NCI-H460 (cell line): ENCODE measurements at places on chromosomes 4 and X. TPM values are rescaled to one million over a fixed set of nuclear protein-coding genes. Genes with fewer than 3 reads are reported as not detected.
A peak's percentile ranks its signal among the peaks of the same experiment; 100 is the strongest.

Gene GLUD2
- 0.26 and 0.35 TPM in 2 replicates for total RNA-seq

Gene MAGEA4
- not detected in 2 replicates for total RNA-seq

Gene MSANTD1
- 0.20 and 0.32 TPM in 2 replicates for total RNA-seq

Gene ENPP6
- total RNA-seq, result not detected in 2 replicates

Gene USP26
- not detected in 2 replicates for total RNA-seq

Gene SLC9B1
- 0.12 and 0.26 TPM in 2 replicates for total RNA-seq

Gene CXCL5
- total RNA-seq, result 155 and 183 TPM in 2 replicates

Gene HPSE
- total RNA-seq, result 4.4 and 4.8 TPM in 2 replicates

Gene EPHA5
- 21.5 and 21.7 TPM in 2 replicates for total RNA-seq

DNA sequence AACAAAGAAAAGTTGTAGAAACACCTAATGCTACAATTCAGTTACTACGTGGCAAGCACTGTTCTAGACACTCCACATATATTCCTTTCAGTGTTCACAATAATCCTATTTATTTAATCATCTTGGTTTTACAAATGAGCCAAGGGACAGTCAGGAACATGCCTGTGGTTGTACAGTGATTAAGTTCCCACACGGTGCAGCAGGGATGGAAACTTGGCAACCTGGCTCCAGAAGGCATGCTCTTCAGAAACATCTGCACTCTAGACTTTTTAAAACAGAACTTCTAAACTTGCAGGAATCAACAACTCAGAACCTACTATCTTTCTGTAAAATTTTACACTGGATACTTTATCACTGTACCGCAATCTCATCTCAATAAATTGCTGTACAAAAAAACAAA lies 32.1 kb downstream of the TAPT1 start:
- DNase-seq, result no peak

GRCh38 chrX:56618323-56618722 lies 54.9 kb downstream of the UBQLN2 start:
- no peak for DNase-seq

DNA sequence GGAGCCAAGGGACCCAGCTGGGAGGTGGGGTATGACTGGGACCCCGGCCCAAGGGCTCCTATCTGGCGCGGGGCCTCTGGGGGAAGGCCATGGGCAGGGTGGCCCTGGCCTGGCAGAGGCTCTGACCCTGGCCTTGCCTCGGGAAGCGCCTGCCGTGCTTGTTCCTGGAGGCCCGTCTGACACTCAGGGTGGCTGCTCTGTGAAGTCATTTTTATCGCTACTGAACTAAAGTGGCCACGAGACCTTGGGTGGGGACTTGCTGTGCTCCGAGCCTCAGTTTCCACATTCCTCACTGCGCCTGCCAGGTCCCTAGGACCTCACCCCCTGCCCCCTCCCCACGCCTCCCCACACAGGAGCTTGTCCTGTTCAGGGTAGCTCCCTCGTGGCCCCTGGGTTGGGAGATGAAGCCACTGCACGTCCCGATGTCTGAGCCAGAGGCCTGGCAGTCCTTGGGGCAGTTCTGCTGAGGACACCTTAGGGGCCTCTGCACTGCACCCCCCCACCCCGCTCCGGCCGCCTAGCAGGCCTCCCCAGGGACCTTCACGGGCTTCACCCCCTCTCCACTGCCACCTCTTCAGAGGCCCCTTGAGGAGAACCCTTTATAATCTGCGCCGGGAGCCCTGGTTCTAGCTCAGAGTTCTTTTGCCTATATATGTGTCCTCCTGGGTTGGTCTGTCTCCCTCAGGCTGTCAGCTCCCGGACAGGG lies 639 bp upstream of the SORCS2 start:
- no peak for DNase-seq

- no peak for DNase-seq
Observed at GRCh38 chr4:183609151-183609550, 49.8 kb downstream of the RWDD4 start.

GRCh38 chr4:90990284-90990683 lies 863.1 kb downstream of the CCSER1 start:
- DNase-seq, result no peak

DNA sequence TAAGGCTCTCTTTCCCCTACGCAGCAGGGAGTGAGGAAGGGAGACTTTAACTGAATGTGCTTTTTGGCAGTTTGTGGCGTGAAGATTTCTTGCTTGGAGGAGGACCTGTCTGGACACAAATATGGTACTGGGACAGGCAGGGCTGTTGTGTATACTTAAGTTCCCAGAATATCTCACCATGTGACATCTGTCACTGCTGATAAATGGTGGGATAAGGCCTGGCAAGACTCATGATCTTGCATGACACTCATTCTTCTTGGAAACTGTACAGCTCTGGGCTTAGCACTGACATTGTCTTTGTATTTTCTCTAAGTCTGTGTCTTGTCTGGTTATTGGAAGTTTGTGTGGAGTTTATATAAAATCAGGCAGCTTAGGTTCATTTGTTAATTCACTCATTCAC lies 93.1 kb downstream of the STK32B start:
- DNase-seq, result no peak

- peak; percentile 48 for DNase-seq
Observed at GRCh38 chr4:83282049-83282535, 2.5 kb downstream of the COQ2 start.

- DNase-seq, result no peak
Observed at GRCh38 chrX:48824066-48824465, 2.2 kb upstream of the ERAS start.

GRCh38 chrX:131746491-131746968 lies 202.7 kb downstream of the OR13H1 start:
- peak; percentile 27 for DNase-seq

DNA sequence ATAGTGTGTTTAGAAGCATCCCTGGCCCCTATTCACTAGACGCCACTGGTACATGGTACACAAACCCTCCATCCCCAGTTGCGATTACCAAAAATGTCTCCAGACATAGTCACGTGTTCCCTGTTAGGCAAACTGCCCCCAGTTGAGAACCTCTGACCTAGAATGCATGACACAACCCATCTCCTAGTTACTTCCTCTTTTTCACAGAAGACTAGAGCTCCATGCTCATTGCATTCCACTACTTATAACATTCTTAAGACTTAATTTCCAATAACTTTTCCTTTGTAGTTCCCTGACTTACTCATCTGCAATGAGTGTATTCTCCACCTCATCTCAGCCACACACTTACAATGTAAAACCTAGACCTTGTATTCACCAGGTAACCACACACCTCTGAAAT lies 68.6 kb downstream of the PRSS12 start:
- no peak for DNase-seq

- no peak for DNase-seq
Observed at GRCh38 chrX:13940671-13941070, 89.0 kb downstream of the GEMIN8 start.

GRCh38 chr4:81605271-81605670 lies 133.6 kb upstream of the RASGEF1B start:
- DNase-seq, result no peak

DNA sequence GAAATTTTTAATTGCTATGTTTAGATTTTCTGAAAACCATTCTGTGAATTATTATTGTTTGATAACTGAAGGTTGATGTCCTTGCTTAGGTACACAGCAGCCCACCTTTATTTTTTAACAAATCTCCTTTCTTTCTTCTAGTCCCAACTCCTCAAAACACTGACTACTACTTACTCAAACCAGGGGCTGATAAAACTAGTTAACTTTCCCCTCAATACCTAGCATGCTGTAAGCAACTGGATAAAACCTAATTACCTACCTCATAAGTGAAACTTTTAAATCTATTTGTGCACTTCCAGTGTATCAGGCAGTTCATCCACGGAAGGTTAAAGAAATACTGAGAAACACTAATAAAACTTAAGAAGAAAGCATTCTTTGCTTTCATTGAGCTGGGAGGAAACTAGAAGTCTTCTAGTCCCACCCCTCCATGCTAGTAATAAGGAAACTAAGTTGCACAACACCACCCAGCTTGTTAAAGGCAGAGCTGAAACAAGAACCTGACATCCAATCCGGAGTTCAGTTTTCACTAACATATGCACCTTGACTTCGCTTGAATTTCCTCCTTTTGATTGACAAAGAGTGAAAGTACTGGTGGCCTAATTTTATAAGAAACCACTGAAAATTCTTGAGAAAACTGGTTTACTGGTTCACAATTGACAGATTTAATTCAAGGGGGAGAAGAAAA lies 180.2 kb upstream of the TET2 start:
- no peak for DNase-seq

DNA sequence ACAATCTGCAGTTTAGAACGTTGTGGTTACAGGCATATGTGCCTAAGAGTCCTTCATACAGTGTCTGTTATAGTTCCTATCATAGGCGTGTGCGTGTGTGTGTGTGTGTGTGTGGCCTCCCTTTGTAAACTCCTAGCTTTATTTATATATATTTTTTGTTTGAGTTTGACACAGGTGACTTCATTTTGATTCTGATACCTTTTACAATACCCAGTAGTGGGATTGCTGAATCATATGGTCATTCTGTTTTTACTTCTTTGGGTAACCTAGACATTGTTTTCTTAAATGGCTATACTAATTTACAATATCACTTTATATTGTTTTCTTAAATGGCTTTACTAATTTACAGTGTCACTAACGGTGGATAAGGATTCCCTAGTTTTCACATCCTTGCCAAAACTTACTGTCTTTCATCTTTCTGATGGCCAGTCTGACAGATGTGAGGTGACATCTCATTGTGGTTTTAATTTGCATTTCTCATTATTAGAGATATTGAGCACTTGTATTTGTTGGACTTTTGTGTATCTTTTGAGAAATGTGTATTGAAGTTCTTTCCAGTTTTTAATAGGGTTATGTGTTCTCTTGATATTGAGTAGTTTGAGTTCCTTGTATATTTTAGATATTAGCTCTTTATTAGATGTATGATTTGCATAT lies 211.1 kb upstream of the NUDT6 start:
- no peak for DNase-seq

DNA sequence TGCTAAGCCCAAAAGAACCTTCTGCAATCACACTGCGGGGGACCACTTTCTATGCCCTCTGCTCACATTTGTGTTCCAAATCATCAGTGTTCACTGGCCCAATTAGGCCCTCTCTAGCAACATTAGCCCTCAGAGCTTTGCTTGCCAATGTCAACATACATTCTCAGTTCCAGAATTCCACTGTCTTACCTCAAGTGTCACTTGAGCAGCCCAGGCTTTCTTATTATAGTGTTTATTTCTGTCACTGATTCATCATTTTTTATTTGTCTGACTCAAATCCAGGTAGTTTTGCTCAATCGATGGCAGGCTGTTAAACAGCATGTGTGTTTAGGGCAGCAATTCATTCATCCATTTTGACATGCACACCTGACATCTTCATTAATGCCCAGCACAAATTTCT lies 291.2 kb downstream of the TEX13A start:
- DNase-seq, result no peak

- peak; percentile 40 for DNase-seq
Observed at GRCh38 chr4:188127214-188127874, 11.9 kb upstream of the TRIML1 start.

- DNase-seq, result no peak
Observed at GRCh38 chr4:53748328-53748772, 157.1 kb upstream of the LNX1 start.

DNA sequence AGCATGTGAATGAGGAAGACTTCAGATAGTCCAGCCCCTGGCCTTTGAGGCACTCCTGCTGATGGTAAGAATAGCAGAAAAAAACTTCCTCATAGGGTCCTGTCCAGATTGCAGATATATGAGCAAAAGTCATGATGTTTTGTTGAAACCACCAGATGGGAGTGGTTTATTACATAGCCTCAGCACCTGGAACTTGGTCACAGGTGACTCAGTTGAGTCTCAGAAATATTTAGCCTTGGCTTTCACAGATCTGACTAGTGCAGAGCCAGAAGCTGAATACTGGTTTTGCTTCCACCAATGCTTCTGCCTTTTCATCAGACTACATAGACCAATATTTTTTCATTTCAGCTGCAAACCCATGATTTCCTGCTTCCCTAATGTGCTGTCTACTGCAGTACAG lies 994.9 kb upstream of the SLIT2 start:
- DNase-seq, result no peak

- peak; percentile 7 for DNase-seq
Observed at GRCh38 chr4:101421386-101421785, 74.1 kb upstream of the PPP3CA start.

DNA sequence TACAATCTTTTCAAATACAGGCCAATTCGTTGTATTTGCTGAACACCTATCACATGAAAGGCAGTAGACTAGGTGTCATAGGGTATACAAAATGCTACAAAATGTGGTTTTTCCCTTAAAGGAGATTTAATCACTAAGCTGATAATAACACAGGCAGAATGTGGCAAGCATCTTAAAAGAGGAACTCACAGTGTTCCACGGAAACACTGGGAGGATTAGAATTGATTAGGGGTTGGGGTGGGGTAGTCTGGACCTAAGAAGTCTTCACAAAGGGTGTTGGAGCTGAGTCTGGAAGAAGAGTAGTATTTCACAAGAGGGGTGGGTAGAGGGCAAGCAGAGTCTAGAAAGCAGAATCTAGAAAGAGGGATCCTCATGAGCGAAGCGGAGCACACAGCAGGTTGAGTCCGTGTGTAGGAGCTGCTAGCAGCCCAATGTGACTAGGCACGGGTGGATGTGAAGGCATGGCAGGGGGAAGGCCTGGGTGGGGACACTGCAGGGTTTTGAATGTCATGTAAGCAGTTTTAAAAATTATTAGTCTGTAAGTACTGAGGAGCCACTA lies 123.6 kb downstream of the MGST2 start:
- no peak for DNase-seq

GRCh38 chr4:73735231-73735630 lies 5.1 kb upstream of the CXCL8 start:
- DNase-seq, result no peak

GRCh38 chr4:55159851-55160250 lies 34.5 kb upstream of the KDR start:
- no peak for DNase-seq

GRCh38 chr4:36772154-36772516 lies 472.4 kb upstream of the NWD2 start:
- no peak for DNase-seq

DNA sequence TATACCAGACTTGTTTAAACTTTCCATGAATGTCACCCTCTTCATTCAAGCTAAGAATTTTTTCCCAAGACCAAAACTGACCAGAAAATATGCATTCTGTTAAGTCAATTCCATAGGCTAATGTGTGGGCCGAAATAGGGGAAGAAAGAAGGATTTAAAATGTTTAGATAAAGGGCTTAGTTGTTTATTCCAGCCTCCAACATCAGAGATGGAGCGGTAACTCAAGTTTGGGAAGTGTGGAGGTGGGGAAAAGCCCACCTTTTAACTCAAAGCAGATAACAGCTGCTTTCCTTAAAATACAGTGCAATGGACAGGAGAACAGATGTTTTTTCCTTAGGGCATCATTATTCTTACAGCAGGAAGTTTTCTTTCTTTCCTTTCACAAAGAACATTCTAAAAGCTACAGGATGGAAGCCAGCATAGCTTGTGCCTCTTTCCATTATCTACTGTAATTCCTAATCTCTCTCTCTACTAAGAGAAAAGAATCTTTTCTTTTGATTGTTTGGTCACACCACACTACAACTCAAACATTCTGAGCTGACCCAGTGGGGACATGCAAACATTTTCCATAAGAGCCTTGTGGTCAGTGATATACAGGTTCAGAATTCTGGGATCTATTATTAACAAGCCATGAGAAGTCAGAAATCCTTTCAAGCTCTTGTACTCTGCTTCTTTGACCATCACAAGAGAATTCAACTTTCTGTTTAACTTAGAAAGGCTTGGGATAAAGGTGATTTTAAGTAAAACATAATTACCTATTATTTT lies 101.6 kb downstream of the PDE5A start:
- no peak for DNase-seq
